Fibroblast of lung (primary cell): ENCODE measurements at places on chromosomes 1 and 21. TPM values are rescaled to one million over a fixed set of nuclear protein-coding genes. Genes with fewer than 3 reads are reported as not detected.

Gene ARID4B
- 10.7 and 15.3 TPM in 2 replicates for polyA plus RNA-seq

Gene DMBX1
- polyA plus RNA-seq = not detected in 2 replicates

Gene NPR1
- polyA plus RNA-seq = 0.14 and 0.60 TPM in 2 replicates

Gene LCA5L
- 0.38 and 1.0 TPM in 2 replicates for polyA plus RNA-seq

Gene USP48
- polyA plus RNA-seq = 28.6 and 34.1 TPM in 2 replicates
